ENCODE measurements at places on chromosomes 6 and 20. TPM values are rescaled to one million over a fixed set of nuclear protein-coding genes. Genes with fewer than 3 reads are reported as not detected.

MUC22 gene
- not detected for total RNA-seq

SLC22A16 gene
- not detected for total RNA-seq

LY6G6D gene
- not detected for total RNA-seq

PDE7B gene
- 1.8 TPM for total RNA-seq

SEC23B gene
- total RNA-seq, result 52.0 TPM

FHL5 gene
- total RNA-seq, result not detected

IP6K3 gene
- not detected for total RNA-seq

MCCD1 gene
- total RNA-seq, result not detected

L3MBTL1 gene
- total RNA-seq, result 22.5 TPM

CST4 gene
- not detected for total RNA-seq

HLA-DRB5 gene
- total RNA-seq, result 196 TPM

GSTA1 gene
- not detected for total RNA-seq

BPIFA1 gene
- not detected for total RNA-seq

SUMO4 gene
- 7.9 TPM for total RNA-seq

LPA gene
- not detected for total RNA-seq

EDN1 gene
- 0.56 TPM for total RNA-seq

R3HDML gene
- not detected for total RNA-seq

ULBP1 gene
- total RNA-seq, result 1.9 TPM

EDN3 gene
- total RNA-seq, result not detected

VWA7 gene
- total RNA-seq, result 2.9 TPM

BPHL gene
- 10.5 TPM for total RNA-seq

NRSN2 gene
- 12.8 TPM for total RNA-seq

MEP1A gene
- total RNA-seq, result not detected

Data from activated B cell treated with CpG ODN at 0.5 μM for 24 hours (primary cell).